ENCODE measurements at places on chromosomes 1 and 21.

DNA sequence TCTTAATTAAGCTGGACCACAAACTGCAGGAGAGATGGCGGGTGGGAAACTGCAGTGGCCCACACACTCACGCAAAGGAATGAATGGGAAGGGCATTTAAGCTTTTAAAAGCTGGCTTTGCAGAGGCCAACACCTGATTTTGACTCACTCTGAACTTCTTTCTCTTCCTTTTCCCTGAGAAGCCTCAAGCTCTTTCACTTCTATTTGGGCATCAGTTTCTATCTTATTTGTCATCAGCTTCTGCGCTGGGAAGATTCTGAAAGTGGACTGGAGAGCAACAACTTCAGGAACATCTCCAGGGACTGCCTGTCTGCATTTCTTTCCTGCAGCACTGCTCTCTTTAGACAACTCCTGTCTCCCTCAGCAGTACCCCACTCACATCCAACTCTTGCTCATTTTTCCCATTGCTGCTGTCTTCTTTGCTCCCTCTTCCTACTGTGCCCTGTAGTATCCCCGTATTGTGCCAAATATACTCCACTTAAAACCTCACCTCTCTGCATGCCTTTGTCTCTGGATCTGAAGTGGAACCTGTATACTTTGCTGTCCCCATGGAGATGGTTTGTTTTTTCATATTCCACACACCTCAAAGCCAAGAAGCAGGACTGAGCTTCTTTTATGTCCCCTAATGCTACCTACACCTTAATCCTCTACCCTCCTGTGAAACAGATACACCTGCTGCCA is 143.3 kb upstream of the JUN start:
- no peak for DNase-seq

DNA sequence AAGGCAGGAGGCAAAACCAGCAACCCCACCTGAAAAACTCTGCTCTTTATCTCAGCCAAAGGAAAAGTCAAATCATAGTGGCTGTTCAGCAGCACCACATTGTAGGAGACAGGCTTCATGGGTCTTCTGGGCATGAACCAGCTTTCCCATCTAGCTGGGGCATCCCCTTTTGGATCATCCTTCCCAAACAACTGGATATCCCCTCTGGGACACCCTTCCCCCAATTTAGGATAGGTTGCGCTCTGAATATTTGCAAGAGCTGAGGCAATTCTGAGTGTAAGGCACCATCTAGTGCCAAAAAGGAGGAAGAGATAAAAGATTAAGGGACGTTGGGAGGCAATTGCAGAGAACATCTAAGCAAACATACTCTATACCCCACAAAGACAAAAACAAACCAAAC is 295.8 kb downstream of the MATN1 start:
- DNase-seq: no peak

DNA sequence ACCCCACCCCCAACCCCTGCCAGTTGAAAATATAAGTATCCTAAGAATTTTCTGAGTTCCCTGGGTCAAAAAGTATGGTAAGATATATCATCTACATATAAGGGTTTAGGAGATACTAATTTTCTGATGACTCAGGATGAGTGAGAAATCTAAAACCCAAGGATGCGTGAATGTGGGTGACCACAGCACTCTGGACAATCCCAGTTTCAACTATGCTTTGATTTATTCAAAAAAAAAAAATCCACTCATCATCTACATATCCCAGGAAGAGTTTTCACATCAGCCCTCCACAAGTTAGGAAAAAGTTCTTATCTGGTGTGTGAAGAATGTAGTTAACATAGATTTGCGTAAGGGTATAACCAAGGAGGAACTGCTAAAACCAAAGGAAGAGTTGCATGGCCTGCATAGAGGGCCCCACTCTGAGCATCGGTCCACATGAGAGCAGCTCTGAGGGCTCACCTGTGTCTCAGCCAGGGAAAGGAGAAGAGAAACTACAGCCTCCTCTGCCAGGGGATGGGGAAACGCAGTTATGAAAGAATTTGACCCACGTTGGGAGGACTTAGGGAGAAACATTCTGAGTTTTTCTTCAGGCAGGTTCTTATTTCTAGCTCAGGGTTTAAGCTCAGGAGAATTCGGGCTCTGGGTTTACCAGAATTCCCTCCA is 18.8 kb downstream of the LAMB3 start:
- no peak for DNase-seq

GRCh38 chr1:7515904-7516303 is 255.2 kb upstream of the VAMP3 start:
- no peak for DNase-seq

- no peak for DNase-seq
Observed at GRCh38 chr1:3978990-3979325, 78.9 kb upstream of the C1orf174 start.

DNA sequence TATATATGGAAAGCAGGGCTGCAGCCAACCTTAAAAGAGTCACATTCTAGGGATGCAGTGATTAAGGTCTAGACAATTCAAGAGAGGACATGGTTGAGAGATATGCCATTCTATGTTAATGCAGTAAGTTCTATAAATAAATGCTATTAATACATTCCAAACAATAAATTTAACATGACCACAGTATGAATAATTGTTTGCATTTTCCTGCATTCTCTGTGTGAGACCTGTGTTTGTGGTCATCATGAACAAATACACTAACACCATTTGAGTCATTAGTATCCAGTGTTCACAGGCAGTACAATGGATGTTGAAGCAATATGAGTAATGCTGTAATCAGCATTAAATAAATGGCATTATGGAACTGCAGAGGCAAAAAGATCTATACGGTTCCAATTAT is 5.5 kb upstream of the ZRANB2 start:
- no peak for DNase-seq

DNA sequence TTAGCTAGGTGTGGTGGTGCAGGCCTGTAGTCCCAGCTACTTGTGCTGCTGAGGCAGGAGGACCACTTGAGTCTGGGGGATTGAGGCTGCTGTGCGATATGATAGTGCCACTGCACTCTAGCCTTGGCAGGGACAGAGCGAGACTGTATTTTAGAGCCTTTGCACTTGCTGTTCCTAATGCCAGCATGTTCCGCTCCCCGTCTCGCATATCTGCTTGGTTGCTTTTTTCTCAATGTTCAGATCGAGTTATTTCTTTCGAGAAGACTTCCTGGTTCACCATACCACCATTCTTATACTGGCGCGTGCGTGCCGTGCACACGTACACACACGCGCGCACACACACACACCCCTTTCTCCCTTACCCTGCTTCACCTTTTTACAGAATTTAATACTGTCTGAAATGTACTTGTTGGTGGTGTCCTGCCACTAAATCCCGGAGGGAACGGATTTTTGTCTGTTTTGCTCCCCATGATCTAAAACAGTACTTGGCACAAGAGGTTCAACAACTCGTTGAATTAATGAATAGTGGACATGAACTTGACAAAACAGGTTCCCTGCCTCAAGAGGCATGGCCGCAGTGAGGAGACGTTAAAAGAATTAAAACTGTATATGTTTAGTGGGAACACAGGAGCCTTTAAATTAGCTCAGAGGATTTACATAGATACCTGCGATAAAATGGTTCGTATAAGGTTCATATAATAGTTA is 1.1 kb upstream of the RPRD2 start:
- peak; percentile 19 for DNase-seq

DNA sequence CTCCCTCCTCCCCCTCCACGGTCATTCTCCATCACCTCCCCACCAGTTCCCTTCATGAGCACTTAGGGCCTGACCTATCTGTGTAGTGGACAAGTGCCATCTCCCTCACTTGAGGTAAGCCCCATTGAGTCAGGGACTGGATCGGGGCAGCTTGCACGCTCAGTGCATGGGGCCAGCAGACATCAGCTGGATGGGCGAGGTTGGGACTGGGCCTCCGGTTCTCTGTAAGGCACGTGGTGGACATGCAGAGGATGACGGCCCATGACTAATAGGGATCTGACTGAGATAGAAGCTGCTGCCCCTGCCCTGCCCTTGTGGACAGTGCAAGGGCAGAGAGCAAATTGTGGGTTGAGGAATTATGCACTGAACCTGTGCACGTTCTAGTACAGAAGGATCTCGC is 120.4 kb upstream of the C1orf174 start:
- DNase-seq: no peak

DNA sequence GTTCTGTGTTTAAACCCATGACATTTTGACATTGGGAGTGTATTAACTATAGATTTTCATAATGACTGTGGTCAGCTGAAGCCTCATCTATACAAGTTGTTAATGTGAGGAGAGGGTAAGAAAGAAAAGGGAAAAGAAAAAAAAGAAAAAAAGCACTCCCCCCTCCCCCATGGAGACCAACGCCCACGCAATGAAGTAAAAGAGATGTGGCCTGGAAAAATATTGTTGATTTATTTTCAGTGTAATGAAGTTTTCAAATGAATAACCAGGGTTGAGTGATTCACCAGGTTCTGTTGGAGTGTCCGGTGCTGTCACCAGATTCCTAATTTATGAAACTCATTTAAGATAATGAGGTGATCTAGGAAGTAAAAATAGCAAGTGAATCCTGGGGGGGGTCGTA is 4.7 kb downstream of the RNF220 start:
- DNase-seq: no peak

DNA sequence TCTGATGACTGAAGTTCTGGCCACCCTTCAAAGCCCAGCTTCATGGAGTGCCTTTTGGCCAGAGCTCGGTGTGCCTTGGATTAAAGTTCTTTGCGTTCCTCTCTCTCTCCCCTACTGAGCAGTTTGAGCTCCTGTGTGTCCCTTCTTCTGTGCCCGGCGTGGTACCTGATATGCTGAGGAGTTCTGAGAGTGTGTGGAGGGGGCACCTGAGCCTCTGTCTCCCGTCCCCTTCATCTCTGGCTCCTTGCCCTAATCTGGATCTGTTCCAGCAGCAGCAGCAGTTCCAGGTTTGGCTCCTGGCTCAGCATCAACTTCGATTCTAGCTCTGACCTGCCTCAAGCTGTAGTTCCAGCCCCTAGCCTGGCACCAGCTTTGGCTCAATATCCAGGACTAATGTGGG is 25.1 kb upstream of the MYCL start:
- no peak for DNase-seq

DNA sequence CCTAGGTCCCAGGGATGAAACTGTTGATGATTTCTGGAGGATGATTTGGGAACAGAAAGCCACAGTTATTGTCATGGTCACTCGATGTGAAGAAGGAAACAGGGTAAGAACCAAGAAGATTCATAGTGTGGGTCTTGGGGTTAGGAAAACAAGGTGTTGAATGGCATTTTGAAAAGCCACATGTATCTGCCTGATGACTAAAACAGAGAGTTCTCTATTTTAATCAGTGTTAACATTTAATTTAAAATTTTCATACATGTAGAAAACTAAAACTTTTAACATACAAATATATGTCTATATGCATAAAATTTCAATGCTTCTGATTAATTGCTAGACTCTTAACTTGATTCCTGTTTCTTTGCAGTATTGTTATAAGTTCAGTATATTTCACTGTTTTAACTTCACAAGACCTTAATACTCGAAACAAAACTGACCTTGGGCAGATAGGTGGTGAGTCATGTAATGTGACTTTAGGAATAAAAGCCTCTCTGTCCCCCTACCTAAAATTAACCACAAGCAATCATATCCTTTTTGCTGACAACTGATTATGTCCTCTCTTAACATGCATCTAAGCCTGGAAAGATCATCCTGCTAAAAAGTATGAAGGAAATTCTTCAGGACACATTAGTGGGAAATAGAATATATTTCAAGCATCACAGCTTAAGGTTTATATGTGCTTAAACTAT is 95.6 kb downstream of the PTPRC start:
- DNase-seq: no peak

GRCh38 chr1:219076326-219076937 is 97.2 kb upstream of the LYPLAL1 start:
- DNase-seq: no peak

DNA sequence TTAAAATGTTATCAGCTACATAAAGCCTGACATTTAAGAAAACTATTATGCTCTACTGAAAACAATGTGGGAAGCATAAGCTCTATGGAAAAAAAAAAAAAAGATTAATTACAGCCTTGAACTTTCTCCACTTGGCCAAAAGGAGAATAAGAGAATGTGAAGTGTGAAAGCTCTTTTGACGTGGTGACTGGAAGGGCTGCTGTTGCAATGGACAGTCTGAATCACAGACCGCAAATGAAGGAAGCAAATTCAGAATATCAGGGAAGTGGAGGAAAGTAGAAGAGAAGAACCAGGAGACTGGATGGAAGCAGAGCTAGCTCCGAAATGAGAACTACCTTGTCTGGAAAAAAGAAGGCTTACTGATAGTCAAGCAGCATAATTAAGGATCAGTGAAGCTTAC is 106.8 kb downstream of the AK5 start:
- DNase-seq: no peak
